NCI-H1417 (cell line): ENCODE measurements at places on chromosomes 5 and 9.
A peak's percentile ranks its signal among the peaks of the same experiment; 100 is the strongest.

DNA sequence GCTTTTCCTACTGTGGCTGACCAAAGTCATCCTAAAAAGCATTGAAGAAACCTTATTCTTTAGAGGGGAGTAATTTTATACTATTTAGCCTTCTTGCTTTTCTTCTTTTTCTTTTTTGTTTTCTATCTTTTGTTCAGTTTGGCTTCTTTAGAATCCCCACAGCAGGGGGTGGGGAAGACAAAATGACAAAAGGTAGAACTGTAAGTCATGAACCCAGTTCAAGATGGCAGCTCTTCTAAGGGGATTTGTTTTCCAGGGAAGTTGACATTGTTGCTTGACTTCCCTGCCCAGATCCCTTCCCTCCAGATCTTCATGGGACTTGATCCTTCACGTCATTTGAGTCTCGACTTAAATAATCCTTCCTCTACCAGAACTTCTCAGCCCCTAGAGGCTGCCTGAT is 692.4 kb upstream of the DMAC1 start:
- DNase-seq = no peak

DNA sequence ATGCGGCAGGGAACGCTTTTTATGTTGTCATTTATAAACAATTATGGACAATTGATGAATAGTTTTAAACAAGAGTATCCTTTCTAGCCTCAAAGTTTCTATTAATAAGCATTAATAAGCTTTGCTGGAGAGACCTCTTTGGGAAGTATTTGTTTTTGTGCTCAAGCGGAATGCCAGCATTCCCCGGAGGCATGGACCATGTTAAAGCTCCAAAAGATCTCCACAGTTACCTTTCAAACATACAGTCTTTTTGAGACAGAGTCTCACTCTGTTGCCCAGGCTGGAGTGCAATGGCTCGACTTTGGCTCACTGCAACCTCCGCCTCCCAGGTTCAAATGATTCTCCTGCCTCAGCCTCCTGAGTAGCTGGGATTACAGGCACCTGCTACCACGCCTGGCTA is 9.6 kb downstream of the MSANTD3 start:
- no peak for DNase-seq

- DNase-seq = no peak
Measured at GRCh38 chr5:34667705-34668104, 11.6 kb downstream of the RAI14 start.

GRCh38 chr9:28820741-28821140 is 1247.5 kb upstream of the C9orf72 start:
- DNase-seq = no peak

DNA sequence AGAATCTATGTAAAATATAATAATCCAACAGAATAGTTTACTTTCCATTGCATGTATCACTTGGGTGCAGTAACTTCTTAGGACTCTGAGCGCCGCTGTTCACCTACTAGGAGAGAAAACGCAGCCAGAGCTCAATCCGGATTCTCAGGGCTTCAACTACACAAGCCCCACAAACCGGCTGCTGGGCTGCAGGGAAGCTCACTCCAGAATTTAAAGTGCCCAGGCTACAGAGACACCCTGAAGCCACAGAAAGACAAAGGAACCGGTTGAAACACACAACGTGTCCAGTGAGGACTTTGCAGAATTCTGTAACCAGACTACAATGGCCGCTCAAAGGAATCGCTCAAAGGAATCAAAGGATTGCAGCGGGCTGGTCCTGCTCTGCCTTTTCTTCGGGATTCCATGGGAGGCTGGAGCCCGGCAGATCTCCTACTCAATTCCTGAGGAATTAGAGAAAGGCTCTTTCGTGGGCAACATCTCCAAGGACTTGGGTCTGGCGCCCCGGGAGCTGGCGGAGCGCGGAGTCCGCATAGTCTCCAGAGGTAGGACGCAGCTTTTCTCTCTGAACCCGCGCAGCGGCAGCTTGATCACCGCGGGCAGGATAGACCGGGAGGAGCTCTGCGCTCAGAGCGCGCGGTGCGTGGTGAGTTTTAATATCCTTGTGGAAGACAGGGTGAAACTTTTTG is at the start of gene PCDHGA10:
TSS of gene PCDHGA10 (plus strand) at position 134 of the 686 bp plus-strand sequence. CDS start at position 323, 189 bp downstream.
- DNase-seq = peak; percentile 1

DNA sequence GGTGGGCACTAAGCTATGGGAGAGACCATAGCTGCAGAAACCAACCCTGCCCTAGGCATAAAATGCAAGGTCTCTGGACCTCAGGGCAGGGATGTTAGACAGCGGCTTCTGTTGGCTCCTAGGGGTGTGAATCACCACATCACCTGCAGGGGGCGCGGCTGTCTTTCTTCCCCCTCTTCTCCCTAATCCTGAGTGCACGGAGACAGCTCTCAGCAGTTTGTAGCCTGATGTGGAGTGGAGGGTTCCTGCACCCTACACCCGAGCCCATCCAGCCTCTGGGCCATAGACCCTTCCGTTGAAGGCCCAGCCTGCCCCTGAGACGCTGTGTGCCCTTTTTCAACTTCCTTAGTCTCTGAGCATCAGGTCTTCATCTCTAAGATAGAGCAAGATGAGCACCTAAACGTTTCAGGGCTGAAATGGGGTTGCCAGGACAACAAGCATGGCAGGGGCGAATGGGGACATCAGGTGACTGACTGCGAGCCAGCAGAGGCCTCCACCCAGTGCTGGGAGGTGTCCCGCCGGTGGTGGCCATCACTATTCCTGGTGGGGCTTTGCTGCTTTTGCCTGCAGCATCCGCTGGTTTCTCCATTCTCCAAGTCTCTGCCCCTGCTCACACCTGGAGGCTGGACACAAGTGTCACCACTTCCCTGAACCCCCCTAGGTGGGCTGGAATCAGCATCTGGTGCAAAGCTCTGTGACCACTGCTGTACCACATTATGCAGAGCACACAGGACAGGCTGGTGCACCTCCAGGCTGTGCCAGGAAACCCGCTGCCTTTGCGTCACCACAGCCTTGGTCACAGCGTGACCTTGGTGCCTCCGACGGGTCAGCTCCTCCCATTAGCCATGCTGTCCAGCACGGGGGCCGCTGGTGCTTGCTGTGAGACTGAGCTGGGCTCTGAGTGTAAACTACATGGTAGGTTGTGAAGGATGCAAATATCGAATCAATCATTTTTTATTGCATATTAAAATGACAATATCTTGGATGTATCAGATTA is 2.5 kb upstream of the SEC16A start:
- DNase-seq = peak; percentile 79

DNA sequence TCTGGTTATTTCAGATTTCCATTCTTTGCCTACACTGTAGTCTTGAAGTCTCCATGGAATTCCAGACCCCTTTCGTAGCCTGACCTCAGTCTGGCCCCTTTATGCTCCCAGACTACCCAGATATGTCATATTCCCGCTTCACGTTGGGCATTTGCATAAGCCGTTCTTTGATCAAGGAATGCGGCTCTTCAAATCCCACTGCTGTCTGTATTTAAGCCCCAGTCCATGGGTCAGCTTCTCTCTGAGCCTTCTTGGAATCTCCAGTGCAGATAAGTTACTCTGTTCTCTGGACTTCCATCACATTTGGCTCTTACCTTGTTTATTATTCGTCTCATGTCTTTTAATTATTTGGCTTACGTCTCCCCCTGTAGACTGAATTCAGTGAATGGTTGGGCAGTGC is 97.4 kb downstream of the PARP8 start:
- DNase-seq = no peak

DNA sequence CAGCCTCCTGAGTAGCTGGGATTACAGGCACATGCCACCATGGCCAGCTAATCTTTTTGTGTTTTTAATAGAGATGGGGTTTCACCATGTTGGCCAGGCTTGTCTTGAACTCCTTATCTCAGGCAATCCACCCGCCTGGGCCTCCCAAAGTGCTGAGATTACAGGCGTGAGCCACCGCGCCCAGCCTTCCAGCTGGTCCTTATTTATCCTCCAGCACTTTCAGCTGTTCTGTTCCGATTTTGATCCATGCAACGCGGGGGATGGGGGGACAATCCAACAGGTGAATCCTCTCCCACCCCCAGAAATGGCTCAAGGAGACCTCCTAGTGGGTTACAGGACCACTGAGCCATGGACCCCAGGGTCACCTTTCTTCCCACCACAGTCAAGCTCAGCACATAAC is 14.7 kb upstream of the CDKN2AIPNL start:
- DNase-seq = no peak

- no peak for DNase-seq
Measured at GRCh38 chr9:82242285-82242963, 253.9 kb downstream of the SPATA31D1 start.

GRCh38 chr5:344668-345067 is 23.2 kb downstream of the AHRR start:
- DNase-seq = no peak

DNA sequence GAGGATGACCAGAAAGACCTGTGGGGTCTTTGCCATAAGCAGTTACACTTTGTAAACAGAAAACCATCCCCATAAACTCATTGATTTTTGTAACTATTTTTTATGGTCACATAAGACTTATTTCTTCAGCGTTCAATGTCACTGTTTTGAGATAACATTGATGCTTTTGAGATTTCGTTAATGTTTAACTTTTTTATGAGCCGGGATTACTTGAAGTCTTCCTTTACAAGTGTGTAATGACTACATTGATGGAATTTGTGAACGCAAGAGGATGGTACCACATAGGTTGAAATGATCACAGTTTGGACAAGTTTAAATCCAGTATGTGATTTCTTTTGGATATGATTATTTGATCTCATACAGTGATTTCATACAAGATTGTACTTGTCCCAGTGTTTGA is 1.8 kb downstream of the SLC12A2 start:
- peak; percentile 26 for DNase-seq

GRCh38 chr5:139847790-139848507 is 52.3 kb downstream of the PSD2 start:
- DNase-seq = peak; percentile 35

DNA sequence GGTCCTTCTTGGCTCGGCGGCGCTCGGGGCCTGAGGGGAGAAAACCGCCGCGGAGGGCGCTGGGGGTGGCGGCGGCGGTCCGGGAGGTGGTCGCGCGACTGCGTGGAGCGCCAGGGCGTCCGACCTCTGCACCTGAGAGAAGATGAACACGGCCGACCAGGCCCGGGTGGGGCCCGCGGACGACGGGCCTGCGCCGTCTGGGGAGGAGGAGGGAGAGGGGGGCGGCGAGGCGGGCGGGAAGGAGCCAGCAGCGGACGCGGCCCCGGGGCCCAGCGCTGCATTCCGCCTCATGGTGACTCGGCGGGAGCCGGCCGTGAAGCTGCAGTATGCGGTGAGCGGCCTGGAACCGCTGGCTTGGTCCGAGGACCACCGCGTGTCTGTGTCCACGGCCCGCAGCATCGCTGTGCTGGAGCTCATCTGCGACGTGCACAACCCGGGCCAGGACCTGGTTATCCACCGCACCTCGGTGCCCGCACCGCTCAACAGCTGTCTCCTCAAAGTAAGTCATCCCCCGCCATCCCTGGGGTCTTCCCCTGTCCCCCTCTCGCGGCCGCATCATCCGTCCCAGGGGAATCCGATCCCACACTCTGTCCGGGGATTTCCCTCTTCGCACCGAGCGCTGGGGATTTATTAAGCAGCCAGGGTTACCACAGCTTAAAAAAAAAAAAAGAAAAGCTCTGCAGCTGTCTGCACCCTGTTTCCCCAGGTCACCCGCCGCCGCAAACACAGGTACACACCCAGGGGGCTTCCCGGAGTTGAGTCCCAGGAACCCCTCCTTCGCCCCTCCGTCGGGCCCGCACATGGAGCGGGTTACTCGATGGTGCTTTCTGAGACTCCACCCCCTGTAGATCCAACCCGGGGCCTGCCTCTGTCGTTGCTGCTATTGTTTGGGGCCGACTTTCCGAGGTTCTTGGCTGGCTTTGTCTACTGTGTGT is at the start of gene GTF3C4:
TSS of gene GTF3C4 (plus strand) at position 8 of the 935 bp plus-strand sequence. CDS start at position 143, 135 bp downstream.
- peak; percentile 60 for DNase-seq
